Right lung (tissue), 10 donors: ENCODE measurements at places on chromosomes 1 and 21.

GRCh38 chr1:182823220-182823619, 15.9 kb upstream of the DHX9 start:
- DNase-seq, result no peak

DNA sequence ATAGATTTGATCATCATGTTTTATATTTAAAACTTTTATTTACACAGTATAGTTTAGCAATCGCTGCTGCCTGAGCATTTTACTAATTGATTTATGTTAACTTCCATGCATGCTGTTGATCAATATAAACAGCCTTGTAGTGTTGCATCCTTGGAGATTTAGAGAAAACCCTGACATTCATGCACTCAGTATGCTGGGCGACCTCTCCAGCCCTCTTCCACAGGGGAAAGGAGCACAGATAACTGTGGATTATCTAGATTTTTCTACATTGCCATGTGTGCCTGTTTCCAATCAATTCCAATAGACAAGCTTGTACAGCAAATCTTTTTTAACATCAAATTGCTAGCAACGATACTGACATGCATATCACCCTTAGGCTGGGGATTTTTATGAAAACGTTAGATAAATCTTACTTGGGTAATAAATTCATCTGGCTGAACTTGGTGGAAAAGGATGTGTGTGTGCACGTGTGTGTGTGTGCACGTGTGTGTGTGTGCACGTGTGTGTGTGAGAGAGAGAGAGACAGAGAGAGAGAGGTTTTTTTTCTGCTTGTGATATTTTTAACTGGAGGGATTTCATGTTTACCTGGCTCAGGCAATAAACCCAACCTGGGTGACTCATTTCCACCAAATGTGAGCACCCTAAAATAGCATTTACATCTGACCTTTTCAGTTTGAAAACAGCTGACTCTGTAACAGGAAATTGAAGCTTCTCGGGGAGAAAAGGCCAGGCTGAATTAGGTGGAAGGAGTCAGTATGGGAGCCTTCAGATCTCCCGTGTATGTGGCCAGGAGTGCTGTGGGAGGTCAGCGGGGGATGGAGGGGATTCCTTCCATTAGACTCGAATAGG, 339.8 kb downstream of the PRDM2 start:
- no peak for DNase-seq

- no peak for DNase-seq
Measured at GRCh38 chr1:85356130-85356529, 79.7 kb upstream of the BCL10 start.

DNA sequence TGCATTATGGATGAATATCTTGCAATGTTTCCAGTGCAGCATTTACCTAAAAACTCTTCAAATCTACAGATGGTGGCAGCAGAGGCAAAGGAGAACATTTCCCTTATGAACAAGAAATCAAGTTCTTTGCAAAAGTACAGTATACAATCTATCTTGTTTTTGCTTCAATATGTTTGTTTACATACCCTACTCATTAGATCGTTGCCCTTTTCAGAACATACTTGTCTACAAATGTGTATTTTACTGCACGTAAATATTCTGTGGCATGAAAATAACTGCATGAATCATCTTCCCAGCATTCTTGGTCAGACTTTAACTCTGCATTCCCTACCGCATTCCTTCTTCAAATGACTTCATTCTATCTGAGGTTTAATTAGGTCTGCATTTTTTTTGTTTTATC, 212.7 kb downstream of the ZP4 start:
- DNase-seq, result no peak

GRCh38 chr1:158323866-158324265, 7.5 kb downstream of the CD1B start:
- no peak for DNase-seq

- no peak for DNase-seq
Measured at GRCh38 chr1:28751315-28752060, 14.7 kb downstream of the YTHDF2 start.

- no peak for DNase-seq
Measured at GRCh38 chr1:66388913-66389312, 145.0 kb upstream of the SGIP1 start.

DNA sequence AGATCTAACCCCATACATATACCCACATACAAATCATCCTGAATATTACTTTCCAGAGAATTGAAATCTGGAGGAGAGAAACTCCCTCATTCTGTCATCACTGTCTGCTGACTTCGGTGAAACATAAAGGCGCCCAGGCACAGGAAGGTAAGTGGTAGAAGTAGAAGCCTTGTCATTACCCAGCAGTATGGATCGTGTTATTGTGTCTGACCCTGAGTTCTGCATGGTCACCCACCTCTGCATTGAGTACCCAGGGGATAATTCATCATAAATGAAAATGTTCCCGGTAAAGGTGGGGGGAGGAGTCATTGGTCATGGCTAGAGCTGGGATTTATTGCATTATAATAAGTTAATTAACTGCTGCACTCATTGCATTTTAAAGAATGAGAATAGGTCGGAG, 342.6 kb upstream of the PKN2 start:
- DNase-seq, result no peak

- no peak for DNase-seq
Measured at GRCh38 chr1:66159800-66160199, 367.1 kb downstream of the PDE4B start.

- DNase-seq, result no peak
Measured at GRCh38 chr1:151347523-151348246, 633 bp upstream of the RFX5 start.

DNA sequence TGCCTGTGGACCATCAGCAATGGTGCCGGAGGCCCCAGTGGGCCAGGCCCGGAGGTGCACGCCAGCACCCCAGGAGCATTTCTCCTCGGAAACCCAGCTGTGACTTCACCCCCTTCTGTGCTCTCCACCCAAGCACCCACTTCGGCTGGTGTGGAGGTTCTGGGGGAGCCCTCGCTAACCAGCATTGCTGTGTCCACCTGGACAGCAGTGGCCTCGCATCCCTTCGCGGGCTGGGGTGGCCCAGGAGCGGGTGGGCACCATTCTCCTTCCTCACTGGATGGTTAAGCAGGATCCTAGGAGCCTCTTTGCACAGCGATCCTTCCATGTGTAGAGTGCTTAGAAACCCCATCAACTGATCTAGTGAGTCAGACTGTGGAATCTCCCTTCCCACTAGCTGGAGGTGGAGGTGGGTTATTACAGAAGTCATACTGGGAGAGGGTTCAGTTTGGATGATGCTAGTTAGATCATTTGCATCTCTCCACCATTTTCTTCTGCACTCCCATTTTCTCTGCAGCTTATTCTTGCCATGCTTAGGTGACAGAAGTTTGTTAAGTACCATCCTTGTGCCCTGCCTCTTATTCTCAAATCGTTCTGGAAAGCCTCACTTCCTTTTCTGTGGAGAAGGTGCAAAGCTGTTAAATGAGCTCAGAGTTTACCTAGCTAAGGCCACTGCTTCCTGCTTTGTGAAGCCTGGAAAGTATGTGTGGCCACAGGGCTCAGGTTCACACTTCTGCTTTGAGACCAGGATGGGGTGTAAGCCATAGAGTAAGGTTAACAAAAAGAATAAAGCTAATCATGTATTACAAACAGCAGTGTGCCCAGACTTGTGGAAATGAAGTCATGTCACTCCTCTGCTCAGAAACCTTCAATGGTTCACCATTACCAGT, 32.3 kb downstream of the TBX19 start:
- no peak for DNase-seq

DNA sequence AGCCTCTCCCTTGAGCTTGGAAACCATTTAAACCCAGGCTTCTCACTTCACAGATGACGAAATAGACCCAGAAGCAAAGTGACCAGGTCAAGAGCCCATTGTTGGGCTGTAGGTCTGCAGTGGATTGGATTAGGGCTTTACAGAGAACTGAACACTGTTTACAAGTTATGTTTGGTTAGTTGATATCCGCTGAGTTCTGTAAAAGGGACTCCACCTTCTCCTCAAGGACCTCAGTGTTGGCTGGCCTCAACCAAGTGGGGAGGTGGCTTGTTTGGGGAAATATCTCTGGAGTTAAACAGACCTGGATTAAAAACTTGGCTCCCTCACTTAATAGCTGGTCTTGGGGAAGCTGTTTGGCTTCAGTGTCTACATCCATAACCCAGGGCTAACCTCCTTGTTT, 88.1 kb downstream of the UCK2 start:
- DNase-seq, result no peak

DNA sequence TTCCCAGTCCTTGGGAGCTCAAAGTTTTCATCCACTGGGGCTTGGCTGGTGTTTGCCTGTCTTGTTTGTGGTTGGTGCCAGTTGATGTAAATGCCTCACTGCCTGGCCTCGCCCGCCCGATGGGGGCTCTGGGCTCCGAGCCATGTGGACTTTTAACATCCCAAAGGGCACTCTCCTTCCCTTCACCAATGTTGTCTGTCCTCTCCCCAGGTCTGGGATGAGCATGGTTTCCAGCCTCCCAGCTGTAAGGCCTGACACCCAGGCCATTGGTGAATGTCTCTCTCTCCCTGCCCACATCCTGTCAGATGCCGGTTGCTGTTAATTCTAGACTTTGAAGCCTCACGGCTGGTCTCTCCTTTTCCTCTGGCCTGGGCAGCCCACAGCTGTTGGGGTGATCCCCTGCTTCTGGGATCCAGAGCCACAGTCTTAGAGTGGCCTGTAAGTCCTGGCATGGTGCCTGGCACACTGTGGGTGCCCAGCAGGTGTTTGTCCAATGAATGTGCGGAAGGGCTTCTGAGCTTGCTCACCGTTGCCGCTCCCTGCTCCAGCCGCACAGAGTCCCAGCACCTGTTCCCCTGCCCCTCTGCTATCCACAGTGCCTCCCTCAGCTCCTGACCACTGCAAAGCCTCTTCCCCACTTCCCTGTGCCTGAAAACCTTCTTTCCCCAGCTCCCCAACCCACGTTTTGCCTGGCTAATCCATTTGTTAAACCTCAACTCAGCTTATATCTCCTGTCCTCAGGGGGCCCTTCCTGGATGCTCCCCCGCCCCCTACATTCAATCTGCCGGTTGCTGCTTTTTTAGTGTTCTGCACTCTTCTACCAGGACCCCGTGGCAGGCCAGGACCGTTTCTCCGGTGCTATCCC, 3.3 kb upstream of the C1orf174 start:
- DNase-seq, result no peak

GRCh38 chr1:2074944-2075740, 24.9 kb downstream of the PRKCZ start:
- no peak for DNase-seq

DNA sequence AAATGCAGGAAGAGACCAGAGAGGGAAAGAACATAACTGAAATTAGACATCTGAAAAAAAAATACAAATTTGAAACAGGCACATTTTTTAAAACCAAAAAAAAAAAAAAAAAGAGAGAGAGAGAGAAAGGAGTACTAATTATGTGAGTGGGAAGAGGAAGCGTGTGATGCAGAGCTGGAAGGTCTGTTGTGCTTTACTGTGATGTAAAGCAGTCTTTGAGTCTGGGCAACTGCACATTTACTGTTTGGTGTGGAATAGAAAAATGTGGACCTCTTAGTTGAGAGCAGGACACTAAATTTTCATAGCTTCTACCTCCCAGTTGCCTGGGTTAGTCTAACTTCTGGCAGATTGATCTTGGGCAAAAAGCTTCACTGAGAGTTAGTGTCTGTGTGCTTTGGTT, 16.5 kb downstream of the LHX9 start:
- no peak for DNase-seq

- DNase-seq, result no peak
Measured at GRCh38 chr1:115113766-115114165, 24.5 kb upstream of the TSPAN2 start.

- peak; percentile 73 for DNase-seq
Measured at GRCh38 chr1:2044510-2045319, 5.5 kb upstream of the PRKCZ start.

- DNase-seq, result no peak
Measured at GRCh38 chr21:41023936-41024335, 144.0 kb upstream of the BACE2 start.

DNA sequence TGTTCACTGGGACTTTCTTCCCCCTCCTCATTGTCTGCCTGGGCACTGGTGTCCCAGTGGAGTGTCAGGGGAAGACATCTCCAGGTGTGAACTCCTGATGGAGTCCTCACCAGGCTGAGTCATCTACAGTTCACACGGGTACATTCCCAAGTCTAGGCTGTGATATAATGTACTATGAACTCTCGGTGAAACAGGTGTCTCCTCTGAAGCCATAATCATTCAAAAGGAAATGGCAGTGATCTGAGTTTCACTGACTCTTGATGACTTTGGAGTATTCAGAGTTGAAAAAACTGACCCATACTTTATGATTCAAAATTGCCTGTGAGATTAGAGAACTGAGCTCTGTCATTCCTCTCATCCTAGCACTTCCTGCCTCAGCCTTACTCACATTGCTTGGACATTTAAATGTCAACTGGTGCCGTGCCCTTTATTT, 9.1 kb downstream of the LAMC2 start:
- DNase-seq, result no peak

- peak; percentile 46 for DNase-seq
Measured at GRCh38 chr1:89525169-89525855, 683 bp downstream of the LRRC8B start.

DNA sequence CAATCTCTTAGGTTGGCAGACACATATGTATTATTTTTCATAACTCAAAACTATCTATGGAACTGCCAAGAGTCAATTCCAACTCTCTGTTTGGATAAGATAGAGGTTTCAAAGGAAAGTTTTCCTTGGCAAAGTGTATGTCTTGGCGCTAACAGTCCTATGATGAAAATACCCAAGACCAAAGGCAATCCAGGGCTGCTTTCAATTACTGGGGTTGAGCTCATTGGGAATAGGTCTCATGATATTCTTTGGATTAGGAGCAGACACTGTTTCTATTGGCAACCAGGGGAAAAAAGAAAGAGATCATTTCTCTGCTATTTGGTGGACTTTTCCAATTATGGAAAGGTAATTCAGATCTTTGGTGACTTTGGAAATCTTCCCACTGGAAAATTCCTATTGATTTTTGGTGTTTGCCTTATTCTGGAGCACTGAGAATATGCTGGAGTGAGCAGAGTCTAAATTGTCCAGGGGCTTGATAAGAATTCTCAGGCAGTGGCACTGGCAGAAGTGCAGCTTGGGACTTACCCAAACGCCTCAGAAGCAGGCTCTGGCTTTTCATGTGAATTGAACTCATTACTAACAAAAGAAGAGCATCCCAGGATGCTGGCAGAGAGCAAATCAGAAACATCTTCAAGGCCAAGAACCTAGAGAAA, 20.4 kb upstream of the PLXNA2 start:
- no peak for DNase-seq

DNA sequence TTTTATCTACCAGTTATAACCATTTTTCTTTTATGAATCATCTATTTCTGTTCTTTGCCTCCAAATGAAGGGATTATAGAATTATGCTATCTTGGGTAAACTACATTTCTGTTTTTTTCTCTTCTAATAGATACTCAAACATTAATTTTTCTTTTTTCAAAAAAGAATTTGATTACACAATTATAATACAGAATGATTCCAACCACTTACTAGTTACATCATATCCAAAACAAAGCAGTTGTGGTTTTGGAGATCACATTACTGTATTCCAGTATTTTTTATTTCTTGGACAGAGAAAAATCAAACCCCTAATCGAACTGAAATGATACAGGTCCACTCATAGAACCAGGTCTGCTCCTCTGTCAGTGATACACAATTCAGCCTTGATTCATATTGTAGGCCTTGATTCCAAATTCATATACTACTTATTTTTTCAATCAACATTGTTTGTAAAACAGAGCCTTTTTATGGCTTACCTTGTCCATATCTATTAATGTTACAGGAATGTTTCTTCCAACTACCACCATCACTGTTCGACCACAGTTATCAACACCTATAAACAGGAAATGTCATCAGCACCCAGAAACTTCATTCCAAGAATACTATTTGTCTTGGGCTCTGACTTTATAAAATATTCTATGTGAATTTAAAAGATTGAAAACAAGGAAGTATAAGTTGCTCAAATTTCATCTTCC, 43.2 kb downstream of the GDAP2 start:
- no peak for DNase-seq

GRCh38 chr1:247172996-247173395, 1.2 kb upstream of the ZNF124 start:
- peak; percentile 2 for DNase-seq

- DNase-seq, result no peak
Measured at GRCh38 chr1:245895455-245895959, 611.6 kb downstream of the SMYD3 start.
